Activated CD4-positive, alpha-beta T cell treated with anti-CD3 and anti-CD28 coated beads, Interleukin-2, amount 10 ng/mL, durations not matched to agents 7 days and 5 days (primary cell): ENCODE measurements at places on chromosomes 2 and 18.

GRCh38 chr2:192123847-192124246 is 70.9 kb downstream of the TMEFF2 start:
- DNase-seq: no peak

DNA sequence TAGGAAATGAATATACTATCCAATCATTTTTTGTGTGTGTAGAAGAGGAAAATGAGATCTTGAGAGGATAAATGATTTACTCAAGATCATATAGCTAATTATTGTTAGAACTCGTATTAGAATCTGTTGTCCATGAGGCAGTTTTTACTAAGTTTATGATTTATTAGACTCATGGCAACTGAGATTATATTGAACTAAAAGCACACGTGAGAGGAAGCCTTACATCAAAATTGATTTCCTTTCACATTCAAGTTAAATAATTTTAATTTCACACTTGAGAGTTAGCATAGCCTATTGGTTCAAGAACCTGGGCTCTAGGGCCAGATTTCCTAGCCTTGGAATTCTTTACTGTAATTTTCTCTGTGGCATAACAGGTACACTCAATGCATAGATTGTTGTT is 552.3 kb downstream of the ERBB4 start:
- no peak for DNase-seq

DNA sequence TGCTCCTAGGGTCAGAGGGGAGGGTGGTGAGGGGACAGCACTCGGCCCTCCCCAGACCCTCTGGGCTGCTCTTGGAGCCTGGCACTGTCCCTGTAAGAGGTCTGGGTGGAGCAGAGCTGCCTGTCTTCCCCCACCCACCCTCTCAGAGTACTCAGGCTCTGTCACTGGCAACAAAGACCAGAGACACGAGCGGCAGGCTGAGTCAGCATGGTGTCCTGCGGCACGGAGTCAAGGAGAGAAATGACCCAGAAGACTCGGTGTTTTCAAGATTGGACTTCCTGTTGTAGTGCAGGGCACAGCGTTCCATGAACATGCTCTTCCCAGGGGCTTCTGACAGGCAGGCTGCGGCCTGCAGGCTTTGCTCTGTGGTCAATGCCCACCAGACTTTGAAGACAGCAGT is 19.9 kb downstream of the SIGLEC15 start:
- no peak for DNase-seq

DNA sequence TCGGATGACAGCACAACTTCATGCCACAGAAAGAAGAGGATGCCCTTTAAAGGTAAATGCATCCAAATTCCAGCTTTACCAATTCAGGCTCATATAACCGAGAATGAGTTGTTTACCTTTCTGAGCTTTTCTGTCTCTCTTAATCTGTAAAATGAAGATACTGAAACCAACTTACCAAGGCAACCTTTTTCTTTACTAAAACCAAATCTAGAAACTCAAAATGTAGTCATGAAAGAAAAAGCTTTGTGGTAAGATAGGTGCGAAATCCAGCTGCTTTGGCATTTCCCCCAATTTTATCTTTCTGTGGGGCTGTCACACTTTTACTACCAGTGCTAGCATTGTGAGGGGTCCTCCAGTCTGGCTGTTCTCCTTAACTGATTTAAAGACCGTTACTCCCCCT is 240.4 kb downstream of the IKZF2 start:
- no peak for DNase-seq

DNA sequence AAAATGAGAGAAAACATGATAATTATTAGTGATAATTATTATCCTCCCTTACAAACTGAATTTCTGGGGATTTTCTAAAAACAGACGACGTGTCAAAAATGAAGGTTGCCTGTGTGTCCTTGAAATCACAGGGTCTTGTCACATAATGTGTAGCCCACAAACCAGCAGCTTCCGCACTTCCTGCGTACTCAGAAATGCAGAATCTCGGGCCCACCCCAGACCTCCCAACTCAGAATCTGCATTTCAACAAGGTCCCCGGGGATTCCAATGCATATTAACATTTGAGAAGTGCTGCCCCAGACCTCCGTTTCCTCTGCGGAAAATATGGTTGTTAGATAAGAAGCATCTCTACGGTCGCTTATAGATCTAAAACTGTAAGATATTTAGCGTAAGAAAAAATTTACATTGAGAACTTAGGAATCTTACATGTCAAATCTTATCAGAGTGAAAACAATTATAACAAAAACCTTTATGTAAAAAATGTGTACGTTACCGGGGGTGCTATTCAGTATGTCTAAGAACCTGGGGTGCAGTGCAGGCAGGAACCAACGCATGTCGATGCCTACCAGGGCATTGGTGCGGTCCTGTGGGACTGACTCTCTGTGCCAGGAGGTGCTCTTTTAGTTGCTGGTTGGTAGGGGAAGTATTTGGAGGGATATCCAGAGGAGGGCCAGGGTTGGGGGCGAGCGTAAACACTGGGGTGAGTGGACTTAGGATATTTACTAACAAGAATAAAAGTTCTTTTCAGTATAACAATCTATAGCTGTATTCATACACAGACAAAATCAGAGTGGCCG is 15.2 kb downstream of the CDKL4 start:
- DNase-seq: peak; percentile 48

- DNase-seq: no peak
Observed at GRCh38 chr2:129253461-129253812, 726.0 kb upstream of the RAB6C start.

- DNase-seq: no peak
Observed at GRCh38 chr18:21761471-21762115, 21.0 kb downstream of the MIB1 start.

DNA sequence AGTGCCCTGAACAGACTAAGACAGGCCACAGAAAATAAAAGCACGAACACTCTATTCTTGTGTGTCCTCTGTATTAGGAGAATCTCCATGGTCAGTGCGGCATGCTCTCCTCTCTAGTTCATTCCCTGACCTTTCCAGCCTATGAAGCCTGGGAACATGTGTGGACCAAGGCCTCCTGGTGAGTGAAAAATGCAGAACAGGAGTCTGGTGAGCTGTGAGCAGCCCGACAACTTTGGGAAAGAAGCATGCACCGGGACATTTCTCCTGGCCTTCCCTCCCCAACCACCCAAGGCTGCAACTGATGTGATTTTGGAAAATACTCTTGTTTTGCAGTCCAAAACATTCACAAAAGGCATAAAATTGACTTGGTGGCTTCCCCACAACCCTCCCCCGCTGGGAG is 878.3 kb upstream of the ID2 start:
- no peak for DNase-seq

- DNase-seq: no peak
Observed at GRCh38 chr2:238104691-238105371, 4.7 kb downstream of the ESPNL start.

- peak; percentile 32 for DNase-seq
Observed at GRCh38 chr2:127388423-127389164, 819 bp upstream of the MAP3K2 start.

DNA sequence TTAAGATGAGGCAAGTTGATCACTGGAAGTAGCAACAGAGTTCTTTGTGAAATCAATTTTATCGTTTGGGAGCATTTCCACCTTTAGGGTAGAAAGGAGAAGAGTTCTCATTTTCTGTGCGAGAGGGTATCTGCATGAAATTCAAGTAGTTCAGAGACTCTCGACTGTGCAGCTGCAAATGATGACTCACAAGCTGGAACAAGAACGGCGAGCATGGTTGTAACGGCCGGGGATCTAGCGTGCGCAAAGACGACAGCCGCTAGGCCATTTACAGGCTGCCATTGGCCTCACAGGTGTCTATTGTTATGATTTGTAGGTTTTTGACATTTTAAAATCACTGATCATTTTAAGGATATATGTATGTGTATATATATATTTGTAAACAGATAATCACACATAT is 5.2 kb downstream of the KLHL29 start:
- DNase-seq: no peak

GRCh38 chr2:86518481-86518880 is 44.8 kb downstream of the CHMP3 start:
- peak; percentile 17 for DNase-seq

DNA sequence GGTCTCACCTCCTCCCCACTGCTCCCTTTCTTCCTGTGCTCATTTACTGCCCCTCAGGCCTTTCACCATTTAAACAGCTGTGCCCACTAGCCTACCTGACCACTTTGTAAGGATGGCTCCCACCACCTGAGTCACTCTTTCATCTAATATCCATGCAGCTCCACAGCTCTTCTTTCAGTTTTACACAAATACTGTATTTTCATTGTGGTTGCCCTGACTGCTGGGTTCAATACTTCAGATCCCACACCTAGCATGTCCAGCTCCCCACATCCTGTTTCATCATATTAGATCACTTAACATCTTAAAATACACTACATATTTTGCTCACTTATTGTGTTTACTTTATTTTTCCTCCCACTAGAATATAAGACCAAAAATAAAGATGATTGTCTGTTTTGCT is 1110.6 kb downstream of the TSN start:
- no peak for DNase-seq

GRCh38 chr2:204885747-204886146 is 340.5 kb downstream of the PARD3B start:
- DNase-seq: no peak

DNA sequence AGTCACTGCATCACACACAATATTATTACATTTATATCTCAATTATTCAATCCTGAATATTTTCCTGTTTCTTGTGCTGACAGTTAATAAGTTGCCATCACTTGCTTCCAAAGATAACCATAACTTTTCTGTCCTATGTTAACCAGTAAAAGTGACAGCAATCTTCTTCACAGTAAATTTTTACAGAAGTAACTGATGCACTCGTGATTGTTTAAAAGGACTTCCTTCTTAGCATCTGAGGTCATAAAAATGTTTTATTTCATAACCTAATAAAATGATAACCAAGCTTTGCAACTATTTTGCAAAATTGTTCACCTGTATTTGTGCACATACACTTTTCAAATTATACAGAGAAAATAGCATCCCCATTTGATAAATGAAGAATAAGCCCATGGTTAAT is 20.6 kb upstream of the ANKRD62 start:
- no peak for DNase-seq

DNA sequence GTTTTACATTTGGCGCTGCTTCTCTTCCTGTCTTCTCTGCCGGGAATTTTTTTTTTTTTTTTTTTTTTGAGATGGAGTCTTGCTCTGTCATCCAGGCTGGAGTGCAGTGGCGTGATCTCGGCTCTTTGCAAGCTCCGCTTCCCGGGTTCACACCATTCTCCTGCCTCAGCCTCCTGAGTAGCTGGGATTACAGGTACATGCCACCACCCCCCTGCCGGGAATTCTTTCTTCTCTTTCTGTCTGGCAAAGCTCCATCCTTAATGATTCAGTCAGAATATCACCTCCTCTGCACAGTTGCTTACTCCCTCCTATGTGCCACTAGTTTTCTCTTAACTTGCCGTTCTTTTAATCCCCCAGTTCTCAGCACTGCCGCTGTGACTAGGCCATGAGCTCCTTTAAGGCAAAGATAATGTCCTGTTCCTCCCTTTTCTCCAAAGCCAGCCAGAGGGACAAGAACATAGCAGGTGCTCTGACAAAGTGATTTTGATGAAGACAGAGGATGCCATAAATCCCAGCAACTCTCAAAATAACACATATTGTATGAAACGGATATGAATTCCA is 112.1 kb upstream of the LRATD1 start:
- no peak for DNase-seq

DNA sequence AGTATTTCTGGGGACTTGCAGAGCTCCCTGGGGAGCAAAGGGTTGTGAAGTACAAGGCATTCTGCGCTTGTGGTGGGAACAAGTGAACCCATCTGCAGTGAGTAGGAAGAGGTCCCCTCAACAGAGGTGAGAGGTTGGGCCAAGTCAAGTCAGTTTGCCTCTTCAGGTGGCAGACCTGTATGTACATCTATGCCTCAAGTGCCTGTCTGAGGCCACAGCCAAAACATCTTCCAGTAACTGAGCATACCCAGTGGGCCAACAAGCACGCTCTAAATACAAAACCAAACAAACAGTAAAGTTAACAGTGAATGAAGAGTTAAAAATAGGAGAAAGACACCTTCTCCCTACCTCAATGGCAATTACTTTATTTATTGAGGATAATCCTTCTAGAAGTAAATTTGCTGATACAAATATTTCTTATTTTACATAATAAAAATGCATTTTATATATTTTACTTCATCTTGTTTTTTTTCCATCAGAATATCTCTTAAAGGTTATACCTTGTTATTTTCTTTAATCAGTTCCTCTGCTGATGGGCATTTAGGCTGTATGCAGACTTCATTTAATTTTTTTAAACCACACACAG is 2.5 kb downstream of the GYPC start:
- DNase-seq: no peak

DNA sequence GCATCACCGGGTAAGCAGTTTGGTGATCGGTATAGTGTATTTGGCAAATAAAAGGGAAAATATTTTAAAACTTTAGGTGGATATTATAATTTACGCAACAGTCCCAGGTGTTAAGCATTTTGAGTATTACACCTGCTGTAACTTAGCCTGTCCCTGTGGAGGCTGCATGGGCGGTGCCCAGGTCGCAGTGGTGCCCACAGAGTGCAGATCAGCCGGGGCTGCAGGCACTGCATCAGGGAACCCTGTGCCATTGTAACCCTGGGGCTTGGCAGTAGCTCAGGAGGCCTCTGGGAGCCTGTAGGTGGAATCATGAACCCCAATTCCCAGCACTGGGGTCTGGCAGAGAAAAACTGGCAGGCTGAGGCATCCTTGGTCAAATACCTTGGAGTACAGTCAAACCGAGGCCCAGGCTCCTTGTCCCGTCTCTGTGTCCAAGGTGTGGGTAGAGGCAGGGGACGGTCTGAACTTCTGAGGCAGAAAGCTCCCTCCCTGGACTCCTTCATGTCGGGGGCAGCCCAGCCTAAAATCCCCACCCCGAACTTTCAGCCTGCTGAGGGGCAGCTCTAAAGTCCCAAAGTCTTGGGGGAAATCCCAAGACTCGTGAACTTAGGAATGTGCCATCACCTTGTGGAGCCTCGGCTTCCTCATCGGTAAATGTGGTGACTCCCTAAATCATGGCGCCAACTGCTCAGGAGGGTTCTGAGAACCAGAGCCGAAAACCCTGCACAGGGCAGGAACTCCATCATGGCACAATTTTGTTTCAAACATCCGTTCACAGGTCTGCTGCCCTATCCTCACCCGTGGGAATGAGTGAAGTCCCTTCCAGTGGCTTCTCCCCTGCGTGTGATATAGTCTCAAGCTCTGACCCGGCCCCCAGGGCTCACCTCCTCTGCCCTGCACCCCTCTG is 85.7 kb downstream of the INHBB start:
- DNase-seq: no peak

- DNase-seq: no peak
Observed at GRCh38 chr2:17301437-17301836, 216.8 kb downstream of the RAD51AP2 start.

GRCh38 chr2:99881901-99882591 is 260.3 kb downstream of the AFF3 start:
- no peak for DNase-seq
